Lung microvascular endothelial cell (primary cell): ENCODE measurements at places on chromosomes 11 and 22.

DNA sequence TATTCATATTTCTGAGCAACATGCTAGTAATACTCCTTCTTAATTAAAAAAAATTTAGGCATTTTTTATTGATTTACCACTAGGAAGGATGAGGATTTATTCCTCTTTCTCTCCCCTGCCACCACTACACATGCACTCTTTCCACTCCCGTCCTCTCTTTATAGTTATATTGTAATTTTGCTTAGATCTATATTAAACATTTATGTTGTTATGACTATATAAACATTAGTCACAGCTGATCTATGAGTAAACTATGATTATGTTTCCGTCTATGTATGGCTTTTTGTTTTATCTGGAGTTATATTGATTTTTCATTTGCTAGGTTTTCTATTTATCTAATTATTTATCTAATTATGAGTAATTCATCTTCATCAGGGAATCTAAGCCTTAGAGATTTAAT, 17.8 kb downstream of the CCDC15 start:
- DNase-seq: no peak

DNA sequence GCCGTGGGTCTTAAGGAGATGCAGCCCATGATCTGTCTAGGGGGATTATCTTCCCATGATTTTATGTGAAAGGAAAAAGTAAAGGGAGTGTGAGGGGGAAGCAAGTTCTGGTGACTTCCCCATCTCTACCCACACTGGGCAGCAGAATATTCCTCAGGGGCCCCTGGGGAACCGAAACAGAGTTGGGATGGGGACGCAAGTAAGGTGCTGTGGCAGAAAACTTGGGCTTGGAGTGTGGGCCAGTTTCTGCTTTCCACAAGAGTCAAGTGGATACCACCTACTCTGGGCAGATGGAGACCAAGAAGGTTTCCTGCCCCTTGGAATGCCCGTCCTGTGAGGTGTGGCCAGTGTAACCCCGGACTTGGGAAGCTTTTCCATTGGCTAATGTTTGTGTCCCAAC, 64.4 kb downstream of the SGSM3 start:
- no peak for DNase-seq

GRCh38 chr11:62077132-62077531, 46.7 kb upstream of the INCENP start:
- DNase-seq: no peak

DNA sequence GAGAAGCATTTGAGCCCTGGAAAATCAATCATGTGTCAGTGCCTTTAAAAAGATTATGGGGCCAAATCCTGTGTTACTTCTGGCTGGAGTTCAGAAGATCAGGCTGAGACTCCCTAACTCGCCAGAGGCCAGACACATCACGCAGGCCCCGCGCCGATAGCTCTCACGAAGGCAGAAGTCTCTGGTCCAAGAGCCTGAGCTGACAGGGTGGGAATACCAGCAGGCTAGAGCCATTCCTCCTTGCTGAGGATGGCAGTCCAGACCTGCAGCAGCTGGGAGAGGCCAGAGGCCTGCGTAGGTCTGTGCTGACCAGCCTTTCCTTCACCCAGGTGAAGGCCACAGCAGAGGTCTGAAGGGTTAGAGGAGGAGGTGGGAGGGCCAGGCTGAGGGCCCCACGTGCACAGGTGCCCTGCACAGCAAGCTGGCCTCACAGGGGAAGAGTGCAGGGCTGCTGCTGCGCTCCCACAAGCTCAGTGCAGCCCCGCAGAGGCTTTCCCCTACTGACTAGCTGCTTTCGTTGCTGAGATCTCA, 52.9 kb downstream of the ST14 start:
- no peak for DNase-seq

GRCh38 chr22:48507171-48507570, 1320.5 kb downstream of the BRD1 start:
- DNase-seq: no peak
